ENCODE measurements at places on chromosomes 5 and 9.

DNA sequence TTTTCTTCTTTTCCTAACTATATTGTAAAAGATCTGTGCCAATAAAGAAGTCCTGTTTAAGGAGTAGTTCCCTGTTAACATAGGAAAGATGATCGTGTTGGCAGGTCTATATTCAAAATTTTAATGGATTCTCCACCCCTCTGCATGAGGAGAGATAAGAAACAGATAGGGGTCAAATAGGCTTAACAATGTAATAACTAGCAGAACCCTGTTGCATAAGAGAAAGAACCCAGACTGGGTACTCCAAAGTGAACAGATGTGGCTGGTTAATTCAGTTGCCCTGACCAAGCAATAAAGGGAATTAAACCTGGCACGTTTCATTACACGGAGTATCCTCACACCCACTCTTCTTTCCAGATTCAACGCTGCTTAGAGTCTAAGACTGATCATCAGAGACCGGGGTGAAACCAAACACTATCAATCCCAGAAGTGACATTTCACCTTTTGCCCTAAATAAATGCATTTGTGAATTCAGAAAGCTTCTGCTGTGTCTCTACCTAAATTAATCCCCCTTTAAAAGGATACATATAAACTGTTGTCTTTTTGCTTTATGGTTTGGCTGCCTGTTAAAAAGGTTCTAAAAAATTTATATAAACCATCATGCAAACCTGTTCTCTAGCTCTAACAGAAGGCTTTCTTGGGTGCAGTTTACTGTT is 1276.9 kb upstream of the WWC1 start:
- no peak for DNase-seq

DNA sequence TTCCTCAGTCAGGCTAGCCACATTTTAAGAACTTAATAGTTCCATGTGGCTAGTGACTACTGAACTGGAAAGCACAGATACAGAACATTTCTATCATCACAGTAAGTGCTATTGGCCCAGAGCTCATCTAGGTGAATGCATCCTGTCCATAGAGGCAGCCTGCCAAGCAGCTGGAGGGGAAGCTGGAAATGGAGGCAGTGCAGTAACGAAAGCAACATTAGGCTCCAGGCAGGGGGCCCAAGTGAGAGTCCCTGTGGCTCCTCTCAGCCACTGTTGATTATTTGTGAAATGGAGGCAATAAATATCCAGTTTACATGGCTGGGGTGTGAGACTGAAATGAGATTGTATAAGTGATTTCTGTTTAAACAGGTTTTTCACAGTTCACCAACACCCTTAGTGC is 227.2 kb upstream of the KLF9 start:
- no peak for DNase-seq

DNA sequence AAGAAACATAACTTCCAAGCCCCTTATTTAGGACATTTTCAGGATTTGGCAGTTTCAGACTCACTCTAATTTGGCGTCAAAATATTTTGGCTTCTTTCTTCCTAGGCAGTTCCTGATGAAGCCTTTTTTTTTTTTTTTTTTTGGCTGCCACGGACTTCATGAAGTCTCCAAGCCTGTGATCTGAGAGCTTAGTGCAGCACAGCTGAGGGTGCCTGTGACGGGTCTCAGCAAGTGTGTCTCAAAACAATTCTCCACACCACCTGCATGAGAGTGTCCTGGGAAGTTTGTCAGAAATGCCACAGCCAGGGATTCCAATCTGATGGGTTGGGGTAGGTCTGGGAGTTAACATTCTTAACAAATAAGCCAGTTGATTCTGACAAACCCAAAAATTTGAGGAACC is 6.0 kb upstream of the ESM1 start:
- no peak for DNase-seq

DNA sequence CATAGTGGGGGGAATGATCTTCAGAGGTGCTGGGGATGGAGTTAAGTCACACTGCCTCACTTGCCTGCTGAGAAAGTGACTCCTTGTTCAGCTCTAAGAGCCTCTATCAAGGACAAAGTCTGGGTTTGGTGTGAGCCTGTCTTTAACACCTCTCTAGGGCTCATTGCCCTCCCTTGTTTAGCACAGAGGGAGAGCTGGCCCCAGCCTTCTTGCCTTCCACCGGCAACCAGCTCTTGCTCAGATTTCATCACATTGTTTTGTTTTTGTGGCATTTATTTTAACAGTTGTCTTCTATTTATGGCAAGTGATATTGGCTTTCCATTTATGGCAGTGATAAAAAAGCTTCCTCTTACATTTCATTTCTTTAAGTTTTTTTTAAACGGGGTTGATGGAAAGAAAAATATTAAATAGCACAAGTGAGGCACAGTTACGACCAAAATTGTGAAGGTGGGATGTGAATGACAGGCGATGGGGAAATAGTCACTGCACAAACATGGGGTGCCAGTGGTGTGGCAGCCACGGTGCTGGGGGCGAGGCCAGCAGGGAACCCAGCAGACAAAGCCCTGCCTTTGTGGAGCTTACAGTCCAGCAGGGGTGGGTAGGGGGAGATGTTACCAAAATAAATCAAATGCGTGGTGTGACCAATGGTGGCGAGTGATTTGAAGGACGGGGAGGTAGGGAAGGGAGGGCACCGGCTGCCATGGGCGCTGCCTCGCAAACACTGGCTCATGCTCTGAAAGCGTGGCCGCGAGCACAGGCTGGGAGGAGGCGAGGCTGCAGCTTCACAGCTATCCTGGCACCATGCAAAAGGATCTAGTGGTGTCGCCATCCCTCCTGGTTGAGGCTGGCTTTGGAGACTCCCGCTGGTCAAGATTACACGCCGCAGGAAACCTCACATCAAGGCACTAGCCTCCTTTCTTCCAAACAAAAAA is 21.2 kb upstream of the UNC5A start:
- DNase-seq = no peak

DNA sequence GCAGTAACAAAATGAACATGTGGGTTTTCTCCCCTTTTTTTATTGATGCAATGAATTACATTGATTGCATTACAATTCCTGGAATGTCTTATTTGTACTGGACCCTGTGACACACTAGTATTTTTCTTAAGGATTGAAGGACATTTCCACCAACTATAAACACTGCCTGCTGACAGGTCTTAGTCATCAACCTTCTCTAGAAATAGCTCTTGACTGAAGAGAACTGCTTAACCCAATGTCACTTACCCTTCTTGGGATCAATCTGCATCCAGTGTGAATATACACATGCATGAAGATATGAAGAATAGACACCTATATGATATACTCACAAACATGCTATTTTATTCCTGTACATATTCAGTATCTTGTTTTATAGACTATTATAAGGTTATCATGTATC is 130.6 kb downstream of the FBXO38 start:
- DNase-seq = no peak

All from epithelial cell of esophagus (primary cell).